Lung (tissue), 17 donors: ENCODE measurements at places on chromosomes 5 and 9. TPM values are rescaled to one million over a fixed set of nuclear protein-coding genes. Genes with fewer than 3 reads are reported as not detected.

The PCDHB16 gene
- polyA plus RNA-seq: 0.87 TPM

The F2RL1 gene
- polyA plus RNA-seq: 3.8 TPM

The HK3 gene
- polyA plus RNA-seq: 260 TPM

The GHR gene
- 0.98 TPM for polyA plus RNA-seq

The GABBR2 gene
- 1.8 TPM for polyA plus RNA-seq

The ECM2 gene
- polyA plus RNA-seq: 0.92 TPM

The ZNF883 gene
- polyA plus RNA-seq: 0.49 TPM

The PCDHB11 gene
- 0.44 TPM for polyA plus RNA-seq

The FAM169A gene
- 0.25 TPM for polyA plus RNA-seq

The CERCAM gene
- polyA plus RNA-seq: 6.0 TPM

The FST gene
- polyA plus RNA-seq: 1.5 TPM

The ABLIM3 gene
- 20.5 TPM for polyA plus RNA-seq

The SH3GL2 gene
- 0.93 TPM for polyA plus RNA-seq

The ADGRD2 gene
- polyA plus RNA-seq: not detected

The CDH10 gene
- 0.16 TPM for polyA plus RNA-seq

The SRP19 gene
- 81.0 TPM for polyA plus RNA-seq

The FBP1 gene
- 69.3 TPM for polyA plus RNA-seq

The PPP1R26 gene
- 13.6 TPM for polyA plus RNA-seq

The KIF24 gene
- polyA plus RNA-seq: 0.63 TPM

The BRD3 gene
- 10.1 TPM for polyA plus RNA-seq

The DND1 gene
- 1.5 TPM for polyA plus RNA-seq

The JAKMIP2 gene
- polyA plus RNA-seq: 0.93 TPM

The LCN10 gene
- polyA plus RNA-seq: 0.72 TPM

The OTULIN gene
- 7.5 TPM for polyA plus RNA-seq

The IL4 gene
- polyA plus RNA-seq: not detected

The FGF10 gene
- polyA plus RNA-seq: 1.3 TPM

The NSD1 gene
- polyA plus RNA-seq: 12.1 TPM

The PDE6A gene
- polyA plus RNA-seq: 0.03 TPM

The NUTM2F gene
- polyA plus RNA-seq: 0.04 TPM

The ODF2 gene
- 13.4 TPM for polyA plus RNA-seq

The TXN gene
- polyA plus RNA-seq: 742 TPM

The C9orf50 gene
- not detected for polyA plus RNA-seq

The UGT3A1 gene
- not detected for polyA plus RNA-seq

The TCF7 gene
- polyA plus RNA-seq: 2.9 TPM

The HAVCR1 gene
- polyA plus RNA-seq: 0.26 TPM

The PTTG1 gene
- 13.7 TPM for polyA plus RNA-seq

The LIFR gene
- 14.2 TPM for polyA plus RNA-seq

The TAF11L4 gene
- not detected for polyA plus RNA-seq

The DDX31 gene
- polyA plus RNA-seq: 9.2 TPM

The RNF180 gene
- polyA plus RNA-seq: 2.2 TPM

The LCN9 gene
- not detected for polyA plus RNA-seq

The SURF4 gene
- polyA plus RNA-seq: 204 TPM

The UBQLN1 gene
- 26.3 TPM for polyA plus RNA-seq

The LRRTM2 gene
- polyA plus RNA-seq: 0.15 TPM

The PCSK1 gene
- 0.34 TPM for polyA plus RNA-seq

The NOTCH1 gene
- 24.7 TPM for polyA plus RNA-seq

The CAMK2A gene
- polyA plus RNA-seq: 0.44 TPM

The SNCAIP gene
- polyA plus RNA-seq: 3.0 TPM

The ABITRAM gene
- 13.5 TPM for polyA plus RNA-seq

The PTGER4 gene
- polyA plus RNA-seq: 3.9 TPM

The GOLM1 gene
- polyA plus RNA-seq: 29.1 TPM

The PGM5 gene
- 4.3 TPM for polyA plus RNA-seq

The APBA1 gene
- 0.95 TPM for polyA plus RNA-seq

The CER1 gene
- not detected for polyA plus RNA-seq

The C9orf153 gene
- 0.02 TPM for polyA plus RNA-seq
